Activated CD8-positive, alpha-beta memory T cell treated with anti-CD3 and anti-CD28 coated beads for 1 hour (primary cell): ENCODE measurements at places on chromosomes 2 and 18.

GRCh38 chr18:46427216-46427995 is 229.6 kb downstream of the LOXHD1 start:
- DNase-seq: no peak

- no peak for DNase-seq
Observed at GRCh38 chr2:42895134-42895790, 102.9 kb upstream of the HAAO start.

GRCh38 chr2:68850524-68850923 is 20.7 kb downstream of the BMP10 start:
- DNase-seq: no peak

DNA sequence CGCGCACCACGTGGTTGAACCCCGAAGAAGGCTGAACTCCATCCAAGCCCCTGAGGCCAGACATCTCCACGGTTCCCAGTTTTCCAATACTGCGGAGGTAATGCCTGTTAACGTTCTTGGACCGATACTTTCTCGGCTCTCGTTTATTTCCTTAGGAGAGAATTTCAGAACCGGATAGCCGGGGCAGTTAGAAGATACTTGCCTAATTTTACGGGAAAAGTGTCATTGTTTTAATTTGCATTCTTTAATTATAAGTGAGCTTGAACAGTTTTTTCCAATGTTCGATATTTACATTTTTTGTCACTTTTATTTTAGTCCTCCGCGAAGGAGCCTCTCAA is 10.2 kb upstream of the KCNG2 start:
- no peak for DNase-seq

GRCh38 chr18:71809711-71810110 is 734.4 kb downstream of the CBLN2 start:
- no peak for DNase-seq

GRCh38 chr2:9795071-9795470 is 48.2 kb upstream of the TAF1B start:
- no peak for DNase-seq

GRCh38 chr2:120442923-120443571 is 97.1 kb downstream of the INHBB start:
- DNase-seq: no peak

DNA sequence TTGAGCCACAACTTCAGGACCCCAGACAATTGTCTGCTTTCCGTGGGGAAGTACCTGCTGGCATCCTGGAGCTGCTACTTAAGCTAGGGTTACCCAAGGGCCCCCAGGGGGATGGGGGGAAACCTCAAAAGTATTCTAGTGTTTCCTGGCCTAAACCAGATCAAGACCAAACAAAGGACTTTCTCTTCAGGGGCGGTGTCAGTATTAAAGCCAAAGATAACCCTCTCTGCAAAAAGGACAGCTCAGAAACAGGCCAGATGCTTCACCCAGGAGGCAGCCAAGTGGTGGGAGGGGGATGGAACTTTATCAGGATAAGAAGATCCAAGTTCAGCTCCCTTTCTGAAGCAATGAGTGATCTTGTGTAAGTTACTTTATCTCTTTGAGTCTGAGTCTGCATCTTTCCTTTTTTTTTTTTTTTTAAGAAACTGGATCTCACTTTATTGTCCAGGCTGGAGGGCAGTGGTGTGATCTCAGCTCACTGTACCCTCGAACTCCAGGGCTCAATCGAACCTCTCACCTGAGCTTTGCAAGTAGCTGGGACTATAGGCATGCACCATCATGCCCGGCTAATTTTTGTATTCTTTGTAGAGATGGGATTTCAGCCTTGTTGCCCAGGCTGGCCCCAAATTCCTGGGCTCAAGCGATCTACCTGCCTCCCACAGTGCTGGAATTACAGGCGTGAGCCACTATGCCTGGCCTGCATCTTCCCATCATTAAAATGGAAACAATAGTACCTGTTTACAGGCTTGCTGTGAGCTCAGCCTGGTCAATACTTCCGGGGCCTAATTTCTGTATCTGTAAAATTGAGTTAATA is 151.8 kb upstream of the PTPRM start:
- DNase-seq: no peak

DNA sequence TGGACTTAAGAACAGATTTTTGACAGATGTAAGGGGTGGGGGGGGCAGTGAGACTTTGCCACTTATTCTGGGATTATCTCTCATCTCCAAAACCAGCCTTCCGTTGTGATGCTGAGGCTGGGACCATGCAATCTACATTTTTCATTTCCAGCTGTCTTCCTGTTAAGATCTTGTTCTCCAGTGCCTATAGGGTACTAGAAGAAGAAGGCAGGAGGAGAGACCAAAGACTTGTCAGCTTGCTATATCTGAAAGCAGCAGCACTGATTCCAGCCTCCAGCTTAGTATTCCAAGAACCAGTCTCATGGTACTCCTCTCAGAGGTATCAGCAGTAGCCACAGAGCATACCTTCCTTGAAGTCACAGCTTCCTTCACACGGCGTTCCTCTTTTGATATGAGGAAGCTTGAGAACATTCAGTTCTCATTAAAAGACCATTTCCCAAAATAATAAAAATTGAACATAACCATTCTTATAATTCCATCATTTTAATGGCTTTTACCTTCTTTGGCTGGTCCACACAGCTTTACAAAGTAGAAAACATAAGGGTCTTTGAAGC is 49.8 kb downstream of the USP34 start:
- no peak for DNase-seq

GRCh38 chr2:237483018-237483731 is 3.9 kb upstream of the MLPH start:
- no peak for DNase-seq

GRCh38 chr2:105411720-105412407 is 13.0 kb upstream of the FHL2 start:
- DNase-seq: no peak

DNA sequence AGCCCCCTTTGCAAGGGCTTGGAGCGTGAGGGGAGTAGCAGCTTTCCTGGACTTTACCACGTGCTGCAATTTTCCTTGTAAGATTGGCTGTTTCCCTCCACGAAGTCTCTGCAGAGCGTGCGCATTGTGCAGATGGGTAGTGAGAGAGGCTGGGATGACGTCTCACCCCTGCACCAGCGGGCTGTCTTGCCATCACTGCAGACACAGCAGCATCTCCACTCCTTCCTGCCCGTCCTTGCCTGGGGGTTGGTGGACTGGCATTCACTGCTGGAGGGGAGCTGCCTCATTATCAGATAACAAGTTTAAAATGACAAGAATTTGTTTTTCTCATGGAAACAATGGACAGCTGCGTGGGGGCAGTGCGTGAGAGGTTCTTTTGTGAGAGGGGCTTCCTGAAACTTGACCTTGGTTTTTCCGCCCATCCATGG is 45.3 kb upstream of the HS6ST1 start:
- DNase-seq: no peak

DNA sequence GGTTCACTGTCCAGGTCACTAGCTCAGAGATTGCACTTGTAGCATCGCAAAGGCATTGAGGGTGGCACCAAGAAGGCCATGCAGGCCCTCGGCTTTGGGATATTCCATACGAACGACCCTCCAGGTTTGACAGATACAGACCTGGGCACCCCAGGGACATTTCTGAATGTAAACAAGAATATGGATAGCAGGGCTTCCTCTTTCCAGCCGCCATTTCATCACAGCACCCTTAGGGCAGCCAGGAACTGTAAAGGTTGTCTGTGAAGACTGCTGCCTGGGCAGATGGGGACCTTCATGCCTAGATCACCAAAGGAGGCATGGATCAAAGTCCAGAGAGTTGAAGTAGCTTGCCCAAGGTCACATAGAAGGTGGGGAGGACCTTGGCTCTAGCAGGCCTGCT is 70.5 kb downstream of the ACTR2 start:
- no peak for DNase-seq

DNA sequence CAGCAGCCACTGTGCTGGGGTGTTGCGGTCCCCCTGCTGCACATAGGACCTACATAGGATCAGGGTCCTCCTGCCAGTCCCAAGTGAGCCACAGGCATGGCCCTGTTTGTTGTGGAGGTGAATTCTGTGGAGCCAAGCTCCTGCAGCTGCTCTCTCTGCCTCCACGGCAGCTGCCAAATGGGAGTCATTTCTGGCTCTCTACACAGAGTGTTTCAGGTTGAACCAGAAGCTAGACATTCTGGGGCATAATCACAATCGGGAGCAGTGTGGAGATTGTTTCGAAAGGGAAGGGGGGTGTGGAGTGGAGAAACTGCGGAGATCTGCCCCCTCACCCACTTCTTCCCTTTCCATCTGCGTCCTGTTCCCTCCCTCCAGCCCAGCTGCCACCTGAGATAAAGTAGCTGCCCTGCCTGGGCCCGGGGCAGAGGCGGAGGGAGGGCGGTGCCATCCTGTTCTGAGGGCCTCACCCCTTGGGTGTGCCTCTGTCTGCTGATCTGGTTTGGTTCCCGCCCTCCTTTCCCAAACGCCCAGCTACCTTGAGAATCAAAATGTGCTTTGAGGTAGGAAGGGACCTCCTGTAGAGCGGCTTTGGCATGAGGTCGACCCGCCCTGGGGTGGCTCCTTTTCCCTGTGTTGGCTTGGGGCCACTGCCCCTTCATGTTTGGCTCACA is 139.4 kb downstream of the WDSUB1 start:
- no peak for DNase-seq

DNA sequence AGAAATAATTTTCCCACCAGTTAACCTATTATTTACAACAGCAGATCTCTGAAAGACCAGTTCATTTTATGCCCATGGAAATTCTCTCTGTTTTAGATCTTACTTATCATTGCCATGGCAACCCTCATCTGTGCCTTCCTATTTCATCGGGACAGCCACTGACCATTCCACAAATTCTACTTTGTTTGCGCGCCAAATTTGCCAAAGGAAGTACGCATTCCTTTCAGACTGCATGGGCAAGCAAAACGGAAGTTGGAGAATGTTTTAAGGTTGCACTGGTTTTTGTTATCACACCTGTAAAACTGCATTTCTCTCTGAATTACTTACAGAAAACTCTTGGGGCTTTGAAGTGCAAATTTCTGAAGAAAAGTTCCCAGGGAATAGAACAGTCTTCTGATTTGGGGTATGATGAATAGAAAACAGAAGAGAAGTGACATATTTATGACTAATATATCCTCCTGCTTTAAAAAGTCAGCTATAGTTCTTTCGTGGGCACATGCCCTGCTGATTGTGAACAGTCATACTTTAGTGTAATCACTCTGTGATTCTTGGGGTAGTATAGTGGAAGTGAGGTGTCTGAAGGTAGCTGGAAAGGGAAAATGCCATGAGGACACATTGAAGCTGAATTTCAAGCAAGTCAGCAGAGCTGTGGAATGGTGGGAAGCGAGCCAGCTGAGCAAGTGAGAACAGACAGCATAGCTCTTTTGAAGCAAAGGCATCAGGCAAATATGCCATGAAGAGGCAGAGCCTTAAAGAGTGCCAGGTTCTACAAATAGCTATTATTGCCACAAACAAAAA is 20.9 kb downstream of the NETO1 start:
- DNase-seq: no peak

DNA sequence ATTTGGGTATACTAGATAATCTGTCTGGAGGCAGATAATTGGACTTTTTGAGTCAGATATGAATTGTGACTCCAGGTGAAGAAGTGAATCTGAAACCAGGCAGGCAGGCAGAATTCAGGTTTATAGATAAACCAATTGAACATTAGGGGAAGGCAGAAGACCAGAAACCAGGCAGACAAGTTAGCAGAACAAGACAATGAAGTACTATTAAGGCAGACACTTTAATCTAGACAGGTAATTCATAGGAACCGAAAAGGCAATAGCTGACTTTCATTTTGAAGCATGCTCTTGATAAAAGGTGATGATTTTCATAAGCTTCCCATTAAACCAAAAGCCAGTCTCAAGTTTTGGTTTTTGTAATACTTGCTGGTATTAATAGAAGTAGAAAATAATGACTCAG is 19.3 kb upstream of the SLC4A10 start:
- DNase-seq: no peak

- DNase-seq: no peak
Observed at GRCh38 chr2:3692375-3692774, 11.0 kb upstream of the DCDC2C start.

- no peak for DNase-seq
Observed at GRCh38 chr2:174395969-174396630, 570 bp downstream of the SCRN3 start.

GRCh38 chr2:176280156-176280555 is 10.9 kb downstream of the MTX2 start:
- DNase-seq: no peak

- no peak for DNase-seq
Observed at GRCh38 chr2:108013305-108013704, 27.0 kb downstream of the SLC5A7 start.

DNA sequence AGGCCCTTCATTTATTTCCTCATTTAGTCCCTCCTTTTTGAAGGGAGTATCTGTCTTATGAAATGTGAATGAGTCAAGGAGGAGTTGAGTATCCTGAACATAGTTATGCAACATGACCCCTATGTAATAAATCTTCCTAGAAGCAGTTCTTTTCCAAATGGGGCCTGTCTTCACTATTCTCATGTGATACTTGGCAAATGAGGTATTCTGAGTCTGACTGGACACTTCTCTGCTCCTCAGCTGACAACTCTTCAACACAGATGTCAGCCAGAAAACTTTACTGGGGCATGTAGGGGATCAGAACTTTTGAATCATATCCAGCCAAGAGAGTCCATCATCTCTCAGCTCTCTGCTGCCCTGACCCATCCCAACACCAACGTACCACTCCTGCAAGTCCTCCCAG is 291.6 kb downstream of the ZNF385B start:
- no peak for DNase-seq

- DNase-seq: no peak
Observed at GRCh38 chr2:8320311-8321066, 361.4 kb upstream of the ID2 start.

DNA sequence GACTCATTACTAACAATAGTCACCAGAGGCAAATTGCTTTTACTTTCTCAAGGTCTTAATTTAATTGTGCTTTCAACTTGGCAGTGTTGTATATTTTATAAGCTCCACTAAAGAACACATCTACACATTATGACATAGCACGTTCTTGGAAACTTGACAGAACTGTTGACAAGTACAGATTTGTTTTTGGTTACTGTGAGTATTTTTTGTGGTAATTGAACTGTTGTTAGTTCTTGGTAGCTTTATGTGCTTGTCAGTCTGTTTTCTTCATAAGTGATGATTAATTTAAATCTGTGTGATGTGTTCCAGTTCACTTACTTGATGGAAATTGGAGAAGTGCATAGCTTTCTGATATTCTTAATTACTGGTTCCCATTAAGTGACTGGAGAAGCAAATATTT is 63.9 kb downstream of the COMMD1 start:
- DNase-seq: no peak

DNA sequence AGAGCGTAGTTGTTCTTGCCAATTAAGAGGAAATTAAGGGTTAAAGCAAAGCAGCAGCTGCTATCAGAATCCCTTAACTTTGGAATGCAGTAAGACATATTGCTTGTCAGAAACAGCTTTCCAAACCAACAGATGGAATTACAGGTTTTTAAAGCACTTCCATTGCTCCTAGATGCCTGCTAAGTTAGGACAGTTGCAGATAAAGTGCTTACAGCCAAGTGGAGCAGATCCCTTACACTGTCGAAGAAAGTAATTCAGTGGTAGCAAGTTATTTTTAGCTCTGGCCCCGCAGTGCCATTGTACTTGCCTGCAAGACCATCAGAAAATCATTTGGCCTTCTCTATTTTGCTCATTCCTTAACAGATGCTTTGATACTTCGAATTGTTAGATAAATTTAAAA is 5.4 kb downstream of the PDK1 start:
- DNase-seq: no peak

GRCh38 chr2:62604336-62604735 is 98.3 kb upstream of the TMEM17 start:
- no peak for DNase-seq
